ENCODE measurements at places on chromosomes 4 and X.

DNA sequence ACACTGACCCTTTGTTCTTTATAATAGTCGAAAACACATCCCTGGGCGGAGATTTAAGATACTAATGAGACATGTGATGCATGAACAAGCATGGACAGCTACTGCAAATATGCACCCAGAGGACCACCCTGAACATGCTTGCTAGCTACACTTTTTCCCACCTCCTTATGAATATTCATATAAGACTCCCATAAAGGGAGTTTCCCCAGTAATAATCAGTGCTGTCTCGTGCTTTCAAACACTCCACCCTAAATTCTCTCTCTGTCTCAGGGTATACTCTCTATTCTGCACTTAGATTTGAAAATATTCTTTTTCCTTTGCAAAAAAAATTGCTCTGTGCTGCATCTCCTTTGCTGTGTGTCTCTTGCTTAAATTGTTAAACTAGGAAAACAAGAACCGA, 64.4 kb upstream of the CT45A1 start:
- no peak for DNase-seq

DNA sequence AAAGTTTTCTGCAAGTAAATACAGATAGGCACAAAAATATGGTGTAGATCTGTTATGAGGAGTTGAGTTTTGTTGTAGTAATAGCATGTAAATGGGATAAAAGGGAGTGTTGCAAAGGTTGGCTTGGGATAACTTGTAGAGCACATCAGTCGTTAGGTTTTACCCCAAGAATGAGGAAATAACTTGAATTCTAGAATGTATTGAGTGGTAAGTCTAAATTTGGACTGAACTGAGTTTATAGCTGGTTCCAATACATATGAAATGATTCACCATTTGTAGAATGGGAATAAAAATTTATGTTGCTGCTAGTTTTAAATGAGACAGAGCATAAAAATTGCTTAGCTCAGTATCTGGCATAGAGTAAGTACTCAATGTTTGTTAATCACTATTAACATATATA, 719.2 kb downstream of the FSTL5 start:
- no peak for DNase-seq

- no peak for DNase-seq
Observed at GRCh38 chr4:112073181-112073580, 72.1 kb upstream of the FAM241A start.

- DNase-seq = peak; percentile 92
Observed at GRCh38 chrX:21940356-21940829, at the start of gene SMS. TSS of gene SMS (plus strand) at chrX:21940709. CDS start at chrX:21940825, 116 bp downstream.

DNA sequence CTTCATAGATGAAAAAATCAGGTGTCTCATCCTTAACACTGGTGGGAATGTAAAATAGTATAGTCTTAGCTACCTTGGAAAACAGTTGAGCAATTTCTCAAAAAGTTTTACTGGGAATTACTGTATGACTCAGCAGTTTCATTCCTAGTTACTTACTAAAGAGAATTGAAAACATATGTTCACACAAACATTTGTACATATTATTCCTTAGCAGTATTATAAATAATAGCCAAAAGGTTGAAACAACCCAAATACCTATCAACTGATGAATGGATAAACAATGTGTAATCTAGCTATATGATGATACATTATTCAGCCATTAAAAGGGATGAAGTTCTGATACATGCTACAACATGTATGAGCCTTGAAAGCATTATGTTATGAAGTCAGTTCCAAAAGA, 41.7 kb downstream of the RBM46 start:
- DNase-seq = no peak

DNA sequence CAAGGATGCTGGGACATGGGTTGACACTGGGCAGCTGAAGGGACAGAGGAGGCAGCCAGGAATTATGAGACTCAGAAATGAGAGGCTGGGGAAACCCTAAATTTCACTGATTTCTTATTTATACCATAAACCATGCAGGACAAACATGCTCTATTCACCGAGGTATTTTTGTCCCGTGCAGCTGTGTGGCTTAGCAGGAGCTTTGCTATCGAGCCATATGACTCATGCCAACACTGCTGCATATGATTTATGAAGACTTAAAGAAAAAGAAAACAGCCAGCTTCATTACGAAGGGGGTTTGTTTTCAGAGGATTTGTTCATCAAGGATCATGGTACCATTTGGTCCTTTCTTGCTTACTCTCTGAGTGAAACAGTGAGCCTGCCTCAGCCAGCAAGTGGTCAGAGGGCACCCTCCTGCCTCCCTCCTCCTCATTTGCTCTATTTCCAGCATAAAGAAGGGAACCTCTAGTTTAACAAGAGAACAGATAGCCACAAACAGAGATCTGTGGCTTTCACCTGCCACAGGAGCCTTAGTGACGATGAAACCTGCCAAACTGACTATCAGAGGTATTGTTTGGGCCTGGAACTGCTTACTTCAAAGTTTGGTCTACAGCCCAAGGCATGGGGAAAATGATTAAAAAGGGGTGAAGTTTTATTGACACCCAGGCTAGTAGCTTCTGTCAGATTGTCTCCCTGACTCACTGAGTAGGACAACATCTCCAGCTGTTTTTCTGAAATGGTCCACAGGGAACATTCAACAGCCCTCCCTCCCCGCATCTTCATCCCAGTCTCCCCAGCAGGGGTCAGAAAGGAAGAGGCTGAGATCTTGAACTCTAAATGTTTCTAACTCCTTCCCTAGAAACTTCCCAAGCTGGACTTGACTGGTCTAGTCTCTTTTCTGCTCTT, 80.1 kb upstream of the MAML3 start:
- no peak for DNase-seq
